ENCODE measurements at places on chromosomes 3 and 15. TPM values are rescaled to one million over a fixed set of nuclear protein-coding genes. Genes with fewer than 3 reads are reported as not detected.

- DNase-seq, result no peak
These were observed 185.9 kb downstream of the FNDC3B start for GRCh38 chr3:172225215-172225707.

The AMOTL2 gene
- total RNA-seq, result 77.2 TPM

The SLC6A6 gene
- total RNA-seq, result 19.8 TPM

DNA sequence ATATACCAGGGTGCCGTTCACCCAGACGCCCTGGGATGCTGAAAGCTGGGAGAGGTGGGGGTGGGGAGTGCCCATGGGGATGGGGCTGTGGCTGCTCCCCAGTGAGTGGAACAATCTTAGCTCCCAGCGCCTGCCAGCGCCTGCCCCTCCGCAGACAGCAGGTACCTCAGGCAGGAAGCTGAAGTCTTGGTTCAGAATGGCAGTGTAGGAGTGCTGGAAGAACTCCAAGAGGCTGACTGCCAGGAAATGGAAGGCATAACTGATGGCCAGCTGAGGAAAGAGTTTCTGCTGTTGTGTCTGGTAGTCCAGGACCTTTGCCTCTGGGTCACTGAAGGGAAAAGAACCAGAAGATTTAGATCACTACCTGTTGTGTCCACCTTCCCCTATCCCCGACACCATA is 8.4 kb downstream of the ACOX2 start:
- peak; percentile 59 for DNase-seq

The SHISA5 gene
- 43.8 TPM for total RNA-seq

DNA sequence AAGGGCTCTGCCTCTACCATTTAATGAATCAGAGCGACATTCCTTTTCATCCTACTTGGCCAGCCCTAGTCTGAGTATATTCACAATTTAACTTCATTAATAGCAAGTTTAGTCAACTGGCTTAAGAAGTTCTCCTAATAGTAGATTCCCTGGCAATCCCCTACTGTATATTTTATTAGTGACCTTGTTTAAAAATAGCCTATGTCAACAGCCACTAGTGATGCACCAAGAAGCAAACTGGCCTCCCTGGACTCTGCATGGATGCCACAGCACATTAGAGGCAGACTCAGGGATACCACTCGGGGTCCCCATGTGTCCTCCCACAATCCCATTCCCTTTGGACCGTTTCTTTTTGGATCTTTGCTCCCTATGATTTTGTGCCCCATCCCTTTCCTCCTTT is 83.6 kb downstream of the THSD4 start:
- no peak for DNase-seq

GRCh38 chr3:65334045-65334665 is 646.4 kb upstream of the ADAMTS9 start:
- peak; percentile 80 for DNase-seq

The ARL13B gene
- 8.3 TPM for total RNA-seq

DNA sequence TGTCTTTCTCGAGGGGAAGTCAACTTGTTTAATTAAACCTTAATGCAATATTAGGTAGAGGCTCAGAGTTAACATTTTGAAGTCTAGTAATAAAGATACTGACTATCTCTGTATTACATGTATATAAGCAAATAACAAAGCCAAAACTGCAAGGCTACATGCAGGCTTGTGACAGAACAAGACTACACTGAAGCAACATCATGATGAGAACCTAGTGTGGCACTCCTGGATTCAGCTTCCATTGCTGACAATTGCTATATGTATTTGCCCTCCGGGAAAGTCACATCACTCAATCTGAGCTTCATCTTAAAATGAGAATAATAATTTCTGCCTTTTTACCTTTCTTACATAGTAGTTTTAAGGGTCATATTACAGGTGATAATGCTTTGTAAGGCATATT is 15.6 kb upstream of the IL1RAP start:
- DNase-seq, result no peak

GRCh38 chr3:6091262-6091661 is 769.7 kb upstream of the GRM7 start:
- DNase-seq, result no peak

DNA sequence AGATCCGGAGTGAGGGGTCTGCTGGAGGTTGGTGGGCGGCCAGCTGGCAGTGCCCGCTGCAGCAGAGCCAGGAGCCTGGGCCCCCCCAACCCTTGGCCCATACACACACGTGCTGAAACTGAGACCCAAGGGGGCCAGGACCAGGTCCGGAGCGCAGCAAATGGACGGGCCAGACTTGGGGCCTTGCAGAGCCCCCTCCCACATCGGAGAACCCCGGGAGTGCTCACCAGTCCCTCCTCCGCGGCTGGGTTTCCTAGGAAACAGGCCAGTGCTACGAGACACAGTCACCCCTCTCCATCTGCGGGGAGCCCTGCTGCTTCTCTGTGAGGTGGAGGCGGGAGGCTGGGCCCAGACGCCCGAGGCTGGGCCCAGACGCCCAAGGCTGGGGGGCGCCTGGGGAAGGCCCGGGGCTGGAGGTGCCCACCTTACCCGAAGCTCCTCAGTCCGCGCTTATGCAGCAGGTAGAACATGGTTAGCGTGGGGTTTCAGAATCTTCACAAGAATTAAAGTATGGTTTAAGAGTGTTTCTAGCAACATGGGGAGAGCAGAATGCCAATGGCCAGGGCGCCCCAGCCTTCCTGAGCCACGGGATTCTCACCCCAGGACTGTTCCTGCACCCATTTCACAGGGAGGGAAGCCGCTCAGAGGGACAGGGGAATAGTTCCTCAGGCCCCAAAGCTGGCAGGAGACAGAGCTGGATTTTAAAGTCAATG is 135.0 kb upstream of the PRR20G start:
- no peak for DNase-seq

DNA sequence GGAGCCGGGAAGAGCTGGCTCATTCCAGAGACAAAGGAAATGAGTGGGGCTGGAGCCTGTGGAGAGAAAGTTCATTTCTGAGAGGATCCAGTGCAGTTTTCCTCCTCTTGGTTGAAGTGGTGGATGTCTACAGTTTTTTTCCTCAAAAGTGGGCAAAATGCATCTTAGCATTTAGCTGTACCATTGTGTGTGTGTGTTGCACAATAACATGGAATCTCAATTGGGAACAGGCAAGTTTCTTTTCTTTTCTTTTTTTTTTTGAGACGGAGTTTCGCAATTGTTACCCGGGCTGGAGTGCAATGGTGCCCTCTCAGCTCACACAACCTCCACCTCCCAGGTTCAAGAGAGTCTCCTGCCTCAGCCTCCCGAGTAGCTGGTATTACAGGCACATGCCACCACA is 101.5 kb upstream of the UBE2E1 start:
- DNase-seq, result no peak

The SHC4 gene
- 7.7 TPM for total RNA-seq

DNA sequence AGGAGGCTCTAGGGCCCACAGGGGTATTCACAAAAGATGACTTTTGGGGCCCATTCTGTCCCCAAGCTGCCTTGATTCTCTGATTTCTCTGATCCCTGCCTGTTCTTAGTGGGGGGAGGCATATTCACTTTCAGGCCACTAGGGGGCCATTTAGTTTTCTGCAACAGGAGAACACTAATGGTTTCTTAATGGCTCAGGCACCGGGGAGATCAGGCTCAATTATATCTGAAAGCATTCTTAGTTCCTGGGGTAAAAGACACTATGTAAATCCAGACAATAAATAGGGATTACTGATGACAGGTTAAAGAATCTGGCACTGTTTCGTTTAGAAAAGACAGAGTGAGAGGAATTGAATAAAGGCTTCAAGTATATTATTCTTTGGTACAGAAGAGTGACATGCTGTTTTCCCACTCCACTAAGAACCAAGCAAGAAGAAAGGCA is 2.5 kb upstream of the INAFM2 start:
- DNase-seq, result peak; percentile 77

DNA sequence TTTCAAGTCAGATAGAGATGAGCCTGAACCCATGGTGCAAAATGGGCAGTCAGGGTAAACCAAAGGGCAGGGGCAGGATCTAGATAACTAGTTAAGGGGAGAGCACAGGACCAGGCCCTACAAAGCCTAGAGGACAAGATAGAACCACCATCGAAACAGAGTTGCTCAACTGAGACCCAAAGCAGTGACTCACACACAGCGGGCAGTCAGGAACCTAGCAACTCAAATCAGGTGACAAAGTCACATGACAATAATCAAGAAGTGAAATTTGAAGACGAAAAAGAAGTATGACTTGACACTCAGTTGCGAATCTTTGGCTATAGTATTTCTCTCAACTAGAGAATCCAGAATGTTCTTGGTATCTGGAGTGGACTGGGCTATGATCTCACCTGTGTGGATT is 136.0 kb upstream of the PTPRG start:
- DNase-seq, result no peak

DNA sequence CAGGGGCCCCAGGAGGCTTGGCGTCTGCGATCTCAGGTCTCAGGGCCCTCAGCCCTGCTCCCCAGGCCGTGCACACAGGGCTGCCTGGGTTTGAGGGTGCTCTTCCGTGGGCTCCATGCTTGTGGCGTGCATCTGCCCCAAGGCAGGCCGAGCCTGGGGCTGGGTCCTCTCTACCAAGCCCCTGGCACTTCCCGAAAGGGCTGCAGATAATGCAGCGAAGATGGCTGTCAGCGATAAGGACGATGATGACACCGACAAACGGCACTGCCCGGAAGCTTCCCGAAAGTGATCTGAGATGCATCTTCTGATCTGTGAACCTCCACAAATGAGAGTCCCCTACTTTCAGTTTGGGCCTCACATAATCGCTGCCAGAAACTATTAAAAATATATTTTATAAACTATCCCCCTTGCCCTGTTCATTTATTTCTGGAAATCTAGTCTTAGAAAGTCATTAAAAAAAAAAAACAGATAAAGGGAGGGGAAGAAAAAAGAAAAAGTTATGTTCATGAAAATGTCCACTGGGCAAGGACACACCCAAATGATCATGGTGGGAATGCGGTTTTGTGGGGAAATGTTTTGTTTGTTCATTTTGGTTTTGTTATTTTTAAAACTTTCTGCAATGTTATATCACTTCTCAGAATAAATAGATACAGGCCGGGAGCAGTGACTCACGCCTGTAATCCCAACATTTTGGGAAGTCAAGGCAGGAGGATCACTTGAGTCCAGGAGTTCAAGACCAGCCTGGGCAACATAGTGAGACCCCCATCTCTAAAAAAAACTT is 51.5 kb downstream of the RPN1 start:
- DNase-seq, result no peak

DNA sequence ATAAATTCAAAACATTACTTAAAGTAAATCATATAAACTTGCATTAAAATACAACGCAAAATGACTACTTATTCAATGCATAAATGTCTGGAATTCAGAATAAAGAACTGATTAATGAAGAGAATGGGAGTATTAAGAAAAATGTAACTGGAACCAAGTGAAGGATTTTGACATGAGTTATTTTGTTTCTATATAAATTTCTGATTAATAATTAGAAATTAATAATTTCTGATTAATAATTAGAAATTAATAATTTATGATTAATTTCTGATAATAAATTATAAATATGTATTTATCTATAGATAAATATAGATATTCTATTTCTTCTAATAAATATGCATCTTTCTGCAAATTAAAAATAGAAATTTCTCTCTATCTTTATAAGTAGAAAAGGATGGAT is 160.0 kb upstream of the STRIT1 start:
- no peak for DNase-seq

Data from tongue (tissue), 3 donors.